Brain (organoid and tissue), 16 donors: ENCODE measurements at places on chromosomes 1 and 21.

DNA sequence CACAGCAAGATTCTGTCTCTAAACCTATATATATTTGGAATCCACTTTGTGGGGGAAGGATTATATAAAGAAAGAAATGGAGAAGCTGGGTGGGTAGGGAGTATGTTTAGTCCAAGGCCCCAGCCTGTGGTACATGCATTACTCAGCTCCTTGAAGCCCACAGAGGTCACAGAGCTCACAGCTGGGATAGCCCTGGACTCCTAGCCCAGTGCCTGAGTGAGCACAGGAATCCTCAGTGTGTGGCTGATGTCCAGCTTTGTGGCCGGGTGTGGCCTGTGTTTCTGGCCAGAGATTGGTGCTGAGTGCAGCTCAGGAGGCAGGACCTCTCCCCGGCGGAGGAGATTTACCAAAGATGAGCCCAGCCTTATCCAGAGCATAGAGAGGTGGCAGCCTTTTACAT lies 7.6 kb downstream of the CAPN9 start:
- no peak for DNase-seq

- no peak for DNase-seq
Observed at GRCh38 chr1:155029513-155030242, 3.9 kb downstream of the DCST2 start.

- no peak for DNase-seq
Observed at GRCh38 chr1:88777604-88778149, 93.6 kb downstream of the PKN2 start.

- DNase-seq: no peak
Observed at GRCh38 chr1:182574156-182574555, 14.9 kb downstream of the RNASEL start.

DNA sequence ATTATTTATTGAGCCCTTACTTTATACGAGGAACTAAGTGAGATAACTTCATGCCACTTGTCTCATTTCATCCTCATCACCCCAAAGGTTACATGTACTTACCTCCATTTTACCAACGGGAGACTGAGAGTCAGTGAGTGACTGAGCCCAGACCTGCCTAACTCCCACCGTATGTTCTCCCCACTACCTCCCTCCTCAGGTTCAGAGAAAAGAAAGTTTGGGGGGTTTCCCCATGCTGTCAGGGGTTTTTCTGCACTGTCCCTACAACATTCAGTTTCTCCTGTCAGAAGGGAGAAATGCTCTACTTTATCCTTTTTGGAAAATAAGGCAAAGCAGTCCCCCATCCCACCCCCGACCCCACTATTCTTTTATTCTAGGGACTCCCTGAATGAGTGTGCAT lies 32.9 kb downstream of the FAM78B start:
- no peak for DNase-seq

- DNase-seq: no peak
Observed at GRCh38 chr1:83000286-83000685, 998.6 kb downstream of the TTLL7 start.

- DNase-seq: no peak
Observed at GRCh38 chr1:87435484-87435883, 106.8 kb downstream of the LMO4 start.

DNA sequence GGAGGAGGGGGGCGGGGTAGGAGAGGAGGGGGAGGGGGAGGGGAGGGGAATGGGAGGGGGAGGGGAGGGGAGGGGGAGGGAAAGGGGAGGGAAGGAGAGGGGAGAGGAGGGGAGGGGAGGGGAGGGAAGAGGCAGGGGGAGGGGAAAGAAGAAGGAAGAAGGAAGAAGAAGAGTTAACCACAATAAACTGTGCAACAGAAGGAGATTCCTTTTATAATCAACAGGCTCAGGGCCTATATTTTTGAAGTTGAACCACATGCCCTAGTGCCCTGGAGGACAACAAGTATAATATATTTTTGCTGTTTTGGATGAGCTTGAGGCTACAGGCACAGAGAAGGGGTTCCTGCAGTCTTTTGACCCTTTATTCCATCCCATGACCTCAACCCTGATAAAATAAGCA lies 228.2 kb upstream of the IRF2BP2 start:
- DNase-seq: no peak

- DNase-seq: no peak
Observed at GRCh38 chr1:32353431-32353830, 8.9 kb downstream of the FAM229A start.

GRCh38 chr1:51610637-51611036 lies 6.3 kb upstream of the OSBPL9 start:
- no peak for DNase-seq

GRCh38 chr1:231781892-231782291 lies 155.3 kb downstream of the DISC1 start:
- DNase-seq: no peak

DNA sequence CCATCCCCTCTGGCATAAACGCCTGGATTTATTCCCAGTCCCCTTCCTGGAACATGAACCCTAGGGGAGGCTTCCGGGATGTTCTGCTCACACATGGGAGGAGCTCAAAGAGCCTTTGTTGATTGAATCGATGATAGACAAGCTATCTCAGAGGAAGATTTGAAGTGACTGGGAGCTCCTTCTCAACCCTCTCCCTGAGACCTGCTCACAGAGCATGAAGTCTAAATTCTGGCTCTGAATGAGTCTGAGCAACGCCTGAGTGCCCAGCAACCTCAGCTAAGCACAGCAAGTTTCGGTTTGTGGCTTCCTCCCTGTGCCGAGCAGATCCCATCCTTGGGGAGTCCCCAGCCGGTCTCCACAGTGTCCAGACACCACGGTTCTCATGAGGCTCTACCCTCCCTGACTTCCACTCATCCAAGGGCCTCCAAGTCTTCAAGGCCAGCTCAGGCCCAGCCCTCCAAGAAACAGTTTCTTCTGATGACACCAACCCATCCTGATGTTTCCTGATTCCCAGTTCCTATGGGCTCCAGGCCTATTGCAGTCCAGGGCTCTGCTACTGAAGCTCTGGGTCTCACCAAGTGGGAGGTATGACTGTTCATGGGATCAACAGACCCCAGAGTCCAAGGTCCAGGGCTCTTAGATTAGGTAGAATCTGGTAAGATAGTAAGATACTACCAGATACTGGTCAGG lies 190.8 kb downstream of the DYRK1A start:
- DNase-seq: no peak

- DNase-seq: no peak
Observed at GRCh38 chr1:32525053-32525452, 14.2 kb upstream of the ZBTB8A start.

DNA sequence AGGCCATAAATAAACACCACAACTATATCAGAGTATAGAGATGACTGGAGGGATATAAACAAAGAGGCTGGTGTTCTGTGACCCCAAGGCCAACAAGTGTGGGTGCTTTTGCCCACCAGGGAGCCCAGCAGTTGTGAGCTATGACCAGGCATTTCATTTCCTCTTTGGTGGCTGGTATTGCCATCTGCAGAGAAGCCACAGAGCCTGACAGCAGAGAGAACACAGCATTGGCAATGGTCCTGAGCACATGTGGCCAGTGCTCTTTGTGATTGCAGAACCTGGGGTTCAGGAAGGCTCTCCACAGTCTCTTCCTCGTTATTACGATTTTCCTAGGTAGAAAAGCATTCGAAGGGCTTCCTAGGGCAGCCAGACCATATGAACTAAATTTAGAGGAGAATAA lies 112.3 kb downstream of the TM2D1 start:
- no peak for DNase-seq

- DNase-seq: no peak
Observed at GRCh38 chr1:25845664-25846063, 13.6 kb downstream of the AUNIP start.

GRCh38 chr1:44689447-44689765 lies 14.9 kb downstream of the ARMH1 start:
- no peak for DNase-seq

GRCh38 chr1:164771041-164771618 lies 212.1 kb downstream of the PBX1 start:
- no peak for DNase-seq

GRCh38 chr21:29390778-29391177 lies 92.1 kb downstream of the BACH1 start:
- no peak for DNase-seq

DNA sequence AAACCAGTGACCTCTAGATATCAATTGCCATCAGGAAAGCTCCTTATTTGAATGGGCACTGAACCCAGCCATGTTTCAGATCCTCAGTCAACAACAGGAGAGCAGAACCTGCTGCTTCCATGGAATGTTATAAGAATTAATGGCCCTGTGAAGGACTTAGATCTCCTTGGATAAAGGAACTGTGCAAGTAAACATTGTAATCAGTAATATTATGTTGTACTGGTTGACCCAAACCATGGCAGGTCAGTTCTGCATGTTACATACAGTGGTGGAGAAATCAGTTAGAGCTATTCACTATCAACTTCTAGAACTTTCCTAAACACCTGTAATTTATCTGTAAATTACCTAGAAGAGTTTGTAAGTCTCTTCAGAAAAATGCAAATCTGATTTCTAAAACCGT lies 11.2 kb upstream of the CLDN8 start:
- DNase-seq: no peak

GRCh38 chr1:178706432-178706831 lies 18.6 kb upstream of the RALGPS2 start:
- no peak for DNase-seq

GRCh38 chr1:221669441-221669840 lies 72.4 kb downstream of the DUSP10 start:
- no peak for DNase-seq

DNA sequence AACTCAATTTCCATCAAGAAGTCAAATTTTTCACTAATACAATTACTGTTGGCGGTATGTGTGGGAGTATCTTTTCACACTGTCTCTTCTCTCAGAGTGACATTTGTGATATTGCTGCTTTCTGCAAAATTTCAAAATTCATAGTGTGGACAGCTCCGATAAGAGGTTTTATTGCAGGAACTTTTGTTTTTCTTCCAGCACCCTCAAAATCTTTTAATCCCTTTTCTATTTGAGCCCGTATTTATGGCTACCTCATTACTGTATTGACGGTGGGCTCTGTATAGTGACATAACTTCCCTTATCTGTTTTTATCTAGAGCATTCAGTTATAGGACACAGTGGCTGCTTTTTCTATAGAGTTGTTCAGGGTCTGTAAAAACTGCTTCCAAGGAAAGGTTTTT lies 794.4 kb upstream of the TMPRSS15 start:
- DNase-seq: no peak

DNA sequence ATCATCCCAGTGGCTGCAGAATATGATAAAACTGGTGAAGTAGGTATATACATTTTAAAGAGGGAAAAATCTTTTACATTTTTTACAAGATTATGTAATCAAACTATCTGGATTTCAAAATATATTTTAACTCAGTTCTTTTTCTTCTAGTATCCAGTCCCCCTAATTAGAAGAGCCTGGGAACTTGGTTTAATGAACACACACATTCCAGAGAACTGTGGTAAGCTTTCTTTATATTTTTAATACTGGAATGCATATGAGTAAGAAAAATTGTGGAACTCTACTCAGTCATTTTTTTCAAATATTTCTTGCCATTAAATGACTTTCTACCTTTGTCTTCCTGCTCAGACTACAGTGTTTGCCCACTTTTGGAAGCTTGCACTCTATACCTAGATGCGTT lies 8.2 kb downstream of the ACADM start:
- DNase-seq: no peak

- DNase-seq: no peak
Observed at GRCh38 chr1:100580446-100580845, 42.5 kb downstream of the GPR88 start.
